ENCODE measurements at places on chromosomes 1 and 21.
A peak's percentile ranks its signal among the peaks of the same experiment; 100 is the strongest.

DNA sequence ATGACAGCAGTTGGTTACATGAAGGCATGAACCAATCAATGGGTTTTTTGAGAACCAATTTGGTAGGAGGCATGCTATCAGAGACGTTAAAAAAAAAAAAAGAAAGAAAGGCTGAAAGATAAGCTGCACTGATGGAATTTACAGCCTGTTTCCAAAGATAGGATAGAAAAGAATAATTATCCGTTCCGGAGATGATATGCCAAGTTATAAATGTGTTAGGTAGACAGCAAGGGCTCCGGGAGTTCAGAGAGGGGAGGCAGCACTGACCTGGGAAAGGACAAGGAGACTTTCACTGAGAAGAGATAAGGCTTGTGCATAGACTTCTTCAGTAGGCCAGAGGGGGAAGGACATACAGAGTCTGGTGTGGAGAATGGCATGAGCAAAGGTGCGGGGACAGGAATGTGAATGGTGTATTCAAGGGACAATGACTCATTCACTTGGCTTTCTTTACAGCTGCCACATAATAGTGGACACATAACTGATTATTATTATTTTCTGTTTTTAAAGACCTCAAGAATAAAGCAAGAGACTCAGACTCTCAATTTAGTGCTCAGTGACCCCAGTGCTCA lies 24.8 kb upstream of the ACBD6 start:
- DNase-seq = no peak

GRCh38 chr21:42009018-42009830 lies 936 bp downstream of the ZBTB21 start:
- DNase-seq = no peak

DNA sequence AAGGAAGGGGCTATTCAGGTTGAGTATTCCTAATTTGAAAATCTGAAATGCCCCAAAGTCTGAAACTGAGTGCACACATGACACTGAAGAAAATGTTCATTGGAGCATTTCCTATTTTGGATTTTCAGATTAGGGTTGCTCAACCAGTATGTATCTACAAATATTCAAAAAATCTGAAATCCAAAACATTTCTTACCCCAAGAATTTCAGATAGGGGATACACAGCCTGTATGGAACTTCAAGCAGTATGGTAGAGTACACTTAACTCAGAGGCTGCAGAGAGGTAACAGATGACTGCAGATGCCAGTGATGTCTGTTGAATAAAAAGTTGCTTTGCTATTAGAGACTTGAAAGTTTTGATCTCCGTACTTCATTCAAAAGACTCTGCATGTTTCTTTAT lies 19.0 kb downstream of the YTHDF2 start:
- DNase-seq = no peak

GRCh38 chr21:14589855-14590563 lies 43.9 kb upstream of the SAMSN1 start:
- no peak for DNase-seq

DNA sequence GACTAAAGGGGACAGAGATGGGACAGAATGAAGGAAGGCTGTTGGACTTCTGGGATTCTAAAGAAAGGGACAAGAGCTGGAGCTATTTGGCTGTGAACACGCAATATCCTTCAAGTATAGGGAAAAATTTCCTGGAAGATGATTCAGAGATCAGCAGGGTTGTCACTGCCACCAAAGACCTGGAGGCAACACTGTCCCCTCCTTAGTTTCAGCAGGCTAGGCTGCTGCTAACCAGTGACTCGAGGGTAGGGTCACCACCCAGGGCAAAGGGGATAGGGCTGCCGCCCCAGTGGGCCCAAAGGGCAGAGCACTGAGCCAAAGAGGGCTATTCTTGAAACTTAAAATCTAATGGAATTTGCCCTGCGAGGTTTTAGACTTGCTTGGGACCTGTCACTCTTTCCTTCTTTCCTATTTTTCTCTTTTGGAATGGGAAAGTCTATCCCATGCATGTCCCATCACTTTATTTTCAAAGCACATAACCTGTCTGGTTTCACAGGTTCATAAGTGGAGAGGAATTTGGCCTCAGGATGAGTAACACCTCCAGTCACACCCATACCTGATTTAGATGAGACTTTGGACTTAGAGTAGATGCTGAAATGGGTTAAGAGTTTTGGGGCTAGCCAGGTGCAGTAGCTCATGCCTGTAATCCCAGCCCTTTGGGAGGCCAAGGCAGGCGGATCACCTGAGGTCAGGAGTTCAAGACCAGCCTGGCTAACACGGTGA lies 11.9 kb downstream of the IFNLR1 start:
- DNase-seq = no peak

DNA sequence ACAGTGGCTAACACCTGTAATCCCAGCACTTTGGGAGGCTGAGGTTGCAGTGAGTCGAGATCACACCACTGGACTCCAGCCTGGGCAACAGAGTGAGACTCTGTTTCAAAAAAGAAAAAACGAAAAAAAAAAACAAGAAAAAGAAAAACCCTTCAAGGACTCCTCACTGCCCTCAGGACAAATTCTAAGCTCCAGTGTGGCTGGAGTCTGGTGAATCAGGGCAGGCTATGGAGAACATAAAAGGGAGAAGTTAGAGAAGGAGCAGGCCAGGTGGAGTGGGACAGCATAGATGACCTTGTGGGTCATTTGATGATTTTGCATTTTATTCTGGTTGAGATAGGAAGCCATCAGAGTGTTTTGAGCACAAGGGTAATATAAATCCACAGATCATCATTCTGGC lies 12.5 kb upstream of the UAP1 start:
- DNase-seq = no peak

DNA sequence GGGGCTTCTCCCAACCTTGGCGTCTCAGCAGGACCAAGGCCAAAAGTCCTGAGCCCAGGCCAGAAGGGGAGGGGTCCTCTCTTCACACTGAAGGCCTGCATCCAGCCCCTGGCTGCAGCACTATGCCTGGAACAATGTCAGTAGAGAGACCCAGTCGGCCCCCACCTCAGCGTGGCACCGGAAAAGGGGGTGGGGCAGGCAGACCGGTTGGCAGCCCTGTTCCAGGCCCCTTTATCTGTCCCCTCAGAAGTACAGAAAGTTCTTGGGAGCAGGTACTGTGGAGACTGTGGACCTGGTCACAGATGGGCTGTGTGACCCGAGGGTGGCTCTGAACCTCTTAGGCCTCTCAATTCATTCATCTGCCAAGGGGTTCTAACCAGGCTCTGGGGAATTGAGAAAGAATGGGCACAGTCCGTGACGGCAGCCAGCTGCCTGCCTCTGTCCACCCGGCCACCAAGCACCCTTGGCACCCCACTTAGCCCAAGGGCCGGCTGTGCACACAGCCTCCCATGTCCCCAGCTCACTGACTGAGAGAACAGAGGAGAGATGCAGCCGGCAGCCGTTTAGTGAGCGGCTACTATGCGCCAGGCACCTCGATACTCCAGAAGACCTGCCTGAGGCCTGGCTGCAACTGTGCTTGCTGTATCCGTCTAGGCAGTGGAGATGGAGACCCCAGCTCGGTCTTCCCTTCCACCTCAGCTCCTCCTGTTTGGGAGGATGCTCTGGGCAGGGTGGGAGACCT lies 23.9 kb downstream of the RUNX3 start:
- no peak for DNase-seq

GRCh38 chr1:202805886-202806844 lies 2.1 kb downstream of the KDM5B start:
- DNase-seq = no peak

DNA sequence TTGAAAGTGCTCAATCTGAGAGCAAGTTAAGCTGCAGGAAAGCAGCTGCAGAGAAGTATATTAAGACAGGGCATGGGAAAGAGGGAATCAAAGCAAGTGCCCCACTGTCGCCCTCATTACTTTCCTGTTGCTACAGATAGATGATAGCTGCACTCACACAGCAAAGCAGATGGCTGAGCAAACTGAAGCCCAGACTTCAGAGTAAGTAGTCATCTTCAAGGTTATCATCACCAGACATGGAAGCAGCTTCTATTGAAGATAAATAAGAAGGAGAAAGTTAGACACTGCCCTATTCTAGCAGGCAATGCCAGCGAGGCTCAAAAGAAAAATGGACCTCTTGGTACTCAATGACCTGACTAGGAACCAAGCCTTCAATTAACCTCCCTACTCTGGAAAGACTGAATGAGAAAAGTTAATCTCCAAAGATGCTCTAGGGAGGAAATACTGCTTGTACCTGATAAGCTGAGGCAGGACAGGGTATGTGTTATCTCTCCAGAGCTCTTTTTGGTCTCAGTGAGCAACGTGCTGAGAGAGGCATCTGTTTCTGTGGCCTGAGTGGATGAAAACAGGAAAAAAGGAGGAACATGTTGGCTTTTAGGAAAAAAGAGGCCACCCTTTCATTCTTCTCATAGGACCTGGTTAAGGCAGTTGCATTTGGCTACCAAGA lies 11.1 kb upstream of the MRPL9 start:
- DNase-seq = no peak

DNA sequence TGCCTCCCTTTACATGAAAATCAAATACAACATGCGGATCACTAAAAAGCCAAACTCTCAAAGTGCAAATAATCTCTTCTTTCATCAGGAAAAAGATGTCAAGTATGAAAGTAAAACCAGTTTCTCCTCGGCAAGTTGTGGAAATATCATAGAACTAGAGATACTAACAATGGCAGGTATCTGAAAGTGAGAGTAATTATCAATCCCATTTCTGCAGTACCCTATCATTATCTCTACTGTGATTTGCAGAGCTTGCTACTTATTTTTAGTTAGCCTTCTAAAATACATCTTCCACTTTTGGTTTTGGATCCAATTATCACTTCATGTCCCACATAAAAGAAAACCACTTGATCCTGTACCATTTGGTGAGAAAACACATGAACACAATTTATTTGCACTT lies 3.0 kb downstream of the TP53BP2 start:
- no peak for DNase-seq

- DNase-seq = no peak
These were observed 3.7 kb upstream of the SHISAL2A start for GRCh38 chr1:52629325-52629643.

DNA sequence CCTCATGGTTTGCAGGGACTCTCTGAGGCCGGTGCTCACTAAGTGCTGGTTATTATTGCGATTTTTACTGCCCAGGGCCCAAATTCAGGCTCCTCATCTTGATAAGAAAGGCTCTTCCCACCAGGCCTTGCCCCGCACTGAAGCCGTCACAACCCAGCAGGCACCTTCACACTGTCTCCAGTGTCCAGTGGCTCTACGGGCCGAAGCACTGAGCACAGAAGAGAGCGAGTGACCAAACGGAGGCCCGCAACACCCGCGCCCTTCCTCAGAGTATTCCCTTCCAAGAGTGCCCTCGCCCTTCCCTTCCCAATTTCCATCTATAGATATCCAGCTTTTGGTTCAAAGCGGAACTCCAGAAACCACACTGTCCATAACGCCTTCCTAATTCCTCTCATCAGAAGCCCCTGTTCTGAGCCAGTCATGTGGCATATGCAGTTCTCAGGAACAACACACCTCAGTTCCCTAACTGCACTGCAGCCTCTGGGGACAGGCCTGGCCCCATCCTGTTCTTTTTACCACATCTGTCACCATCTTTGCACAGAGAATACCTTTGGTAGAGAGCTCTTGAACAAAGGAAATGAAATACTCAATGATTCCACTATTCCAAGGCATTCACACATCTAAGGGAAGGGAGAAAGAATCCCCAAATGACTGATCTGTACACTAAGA lies 15.1 kb downstream of the FALEC start:
- DNase-seq = no peak

DNA sequence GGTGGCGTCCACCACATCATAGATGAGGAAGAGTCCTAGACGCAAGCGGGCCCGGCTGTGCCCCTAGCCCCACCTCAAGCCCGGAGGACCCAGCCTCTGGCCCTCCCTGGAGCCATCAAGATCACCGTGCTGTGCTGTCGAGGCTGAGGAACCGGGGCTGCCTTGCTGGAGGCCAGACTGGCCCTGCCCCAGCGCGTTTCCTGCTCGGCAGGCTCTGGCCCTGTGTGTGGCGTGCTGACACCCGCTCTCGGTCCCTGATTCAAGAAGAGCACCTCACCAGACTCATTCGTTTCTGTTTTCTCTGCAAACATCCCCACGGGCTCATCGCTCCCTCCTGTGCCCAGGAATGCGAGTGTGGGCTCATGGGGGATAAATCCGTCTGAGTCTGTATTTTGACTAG lies 51.1 kb downstream of the GLIS1 start:
- DNase-seq = no peak

DNA sequence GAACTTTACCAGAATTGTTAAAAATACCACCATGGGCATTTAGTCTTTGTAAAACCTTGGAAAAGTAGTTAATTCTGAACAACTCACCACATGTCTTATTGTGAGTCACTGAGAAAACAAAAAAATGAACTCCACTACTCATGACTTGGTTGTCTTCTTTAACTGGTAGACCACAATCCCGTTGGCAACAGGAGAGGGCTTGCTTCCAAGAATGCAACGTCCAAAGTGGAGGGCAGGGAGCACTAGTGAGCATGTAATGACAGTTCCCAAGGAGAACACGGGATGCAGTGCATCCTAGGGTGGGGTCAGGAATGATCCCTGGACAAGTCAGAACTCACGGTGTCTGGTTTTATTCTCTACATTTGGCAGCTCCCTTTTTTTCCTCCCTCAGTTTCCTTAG lies 15.2 kb upstream of the HMCN1 start:
- DNase-seq = no peak

DNA sequence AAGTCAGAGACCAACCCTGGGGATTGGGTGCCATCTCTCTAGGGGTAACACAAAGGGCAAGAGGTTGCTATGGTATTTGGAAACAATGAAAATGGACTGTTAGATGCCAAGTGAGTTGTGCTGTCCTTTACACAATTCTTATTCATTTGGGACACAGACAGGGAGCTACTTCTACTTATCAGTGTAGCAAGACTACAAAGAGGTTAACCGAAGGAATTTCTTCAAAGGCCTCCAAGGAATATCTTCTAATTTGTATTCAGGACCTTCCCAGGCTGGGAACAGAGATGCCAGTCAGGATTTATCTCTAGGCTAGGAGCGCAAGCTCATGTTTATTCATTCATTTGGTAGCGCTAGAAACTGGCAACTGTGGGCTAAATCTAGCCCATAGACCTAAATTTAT lies 2.6 kb downstream of the NAXE start:
- no peak for DNase-seq

DNA sequence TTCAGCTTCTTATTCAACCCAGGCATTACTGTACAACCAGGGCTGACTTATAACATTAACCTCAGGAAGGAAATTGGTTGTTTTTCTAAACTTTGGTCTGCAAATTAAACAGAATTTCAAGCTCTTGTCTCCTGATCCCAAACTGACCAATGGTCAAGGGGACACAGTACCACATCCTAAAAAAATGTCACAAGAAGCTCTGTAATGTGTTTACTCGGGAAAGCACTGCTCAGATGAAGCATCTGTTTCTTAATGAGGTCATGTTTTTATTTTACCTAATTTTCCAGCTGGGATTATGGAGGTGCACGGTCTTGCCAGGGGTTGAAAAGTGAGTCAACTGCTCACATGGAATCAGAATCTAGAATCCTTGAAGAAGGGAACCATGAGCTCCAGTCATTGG lies 18.7 kb downstream of the ADAMTS5 start:
- DNase-seq = no peak

GRCh38 chr1:9505143-9505542 lies 34.1 kb upstream of the SLC25A33 start:
- no peak for DNase-seq

GRCh38 chr1:118294875-118295642 lies 110.0 kb upstream of the SPAG17 start:
- DNase-seq = peak; percentile 19

GRCh38 chr1:204464187-204464631 lies 30.4 kb downstream of the PIK3C2B start:
- no peak for DNase-seq
